ENCODE measurements at places on chromosomes 2 and 18.
A peak's percentile ranks its signal among the peaks of the same experiment; 100 is the strongest.

- DNase-seq: no peak
These were observed 158.6 kb downstream of the ZNF804A start for GRCh38 chr2:184756885-184757284.

DNA sequence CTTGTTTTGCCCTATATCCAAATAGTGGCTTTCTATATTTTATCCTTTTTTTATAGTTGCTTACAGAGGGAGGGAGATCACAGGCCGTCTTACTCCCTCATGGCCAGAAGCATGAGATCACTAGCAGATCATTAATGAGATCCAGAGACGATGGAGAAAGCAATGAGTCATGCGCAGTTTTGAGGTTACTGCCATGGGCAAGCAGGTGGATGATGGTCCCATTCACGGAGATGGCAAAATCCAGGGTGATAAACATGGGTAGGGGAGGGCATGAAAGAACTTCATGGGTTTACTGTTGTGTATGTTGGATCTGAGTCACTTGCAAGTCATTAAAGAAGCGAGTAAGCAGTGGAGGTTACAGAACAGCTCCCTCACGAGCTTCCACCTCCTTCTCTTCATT, 60.4 kb downstream of the C18orf63 start:
- no peak for DNase-seq

DNA sequence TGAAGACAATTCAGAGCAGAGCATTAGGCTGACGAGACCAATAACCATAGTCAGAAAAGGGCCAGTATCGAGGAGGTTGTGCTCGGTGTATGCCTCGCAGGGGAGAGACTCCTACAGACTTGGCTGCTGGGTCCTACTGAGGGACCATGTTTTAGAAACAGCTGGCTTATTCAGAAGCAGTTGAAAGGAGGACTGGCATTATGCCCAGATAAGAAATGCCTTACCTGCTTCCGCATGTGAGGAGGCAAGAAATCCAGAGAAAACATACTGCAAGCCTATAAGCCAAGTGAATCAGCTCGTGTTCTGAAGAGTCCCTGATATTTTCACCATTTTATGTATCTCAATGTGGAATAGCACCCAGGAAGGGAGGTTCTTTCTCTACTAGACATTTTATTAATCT, 434.7 kb downstream of the GRB14 start:
- DNase-seq: no peak

- DNase-seq: peak; percentile 91
These were observed 117.6 kb downstream of the METTL8 start for GRCh38 chr2:171316220-171316619.

GRCh38 chr2:161424891-161425727, 9.0 kb downstream of the TBR1 start:
- no peak for DNase-seq

DNA sequence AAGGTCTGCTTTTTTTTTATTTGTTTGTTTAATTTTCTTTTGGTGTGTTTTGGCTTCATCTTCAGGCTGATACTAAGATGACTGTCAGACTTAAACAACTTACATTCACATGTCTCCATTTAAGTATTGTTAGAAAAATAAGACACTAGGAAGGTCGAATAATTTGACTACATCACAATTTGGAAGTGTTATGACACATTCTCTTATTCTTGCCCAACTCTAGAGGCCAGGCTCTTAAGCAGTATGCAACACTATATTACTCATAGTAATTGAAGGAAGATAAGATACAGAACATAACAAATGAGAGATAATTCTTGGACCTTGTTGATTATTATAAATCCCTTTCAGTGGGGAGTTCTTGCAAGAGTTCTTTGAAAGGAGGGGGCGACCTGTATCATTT, 295.3 kb upstream of the COL3A1 start:
- no peak for DNase-seq

DNA sequence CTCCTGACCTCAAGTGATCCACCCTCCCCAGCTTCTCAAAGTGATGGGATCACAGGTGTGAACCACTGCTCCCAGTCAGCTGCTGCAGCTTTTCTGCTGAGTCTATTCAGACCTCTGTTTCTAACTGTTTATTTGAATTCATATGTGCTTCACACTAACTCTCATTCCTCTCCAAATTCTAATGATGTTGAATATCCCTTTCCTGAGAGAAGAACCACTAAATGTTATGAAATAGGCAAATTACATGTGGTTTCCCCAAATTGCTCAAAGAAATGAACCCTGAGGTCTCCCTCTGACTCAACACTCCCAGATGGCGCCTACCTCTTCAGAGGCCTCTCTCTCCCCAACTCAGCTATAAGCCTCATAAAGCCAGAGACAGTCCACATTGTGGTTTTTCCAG, 98.6 kb downstream of the IRS1 start:
- no peak for DNase-seq

DNA sequence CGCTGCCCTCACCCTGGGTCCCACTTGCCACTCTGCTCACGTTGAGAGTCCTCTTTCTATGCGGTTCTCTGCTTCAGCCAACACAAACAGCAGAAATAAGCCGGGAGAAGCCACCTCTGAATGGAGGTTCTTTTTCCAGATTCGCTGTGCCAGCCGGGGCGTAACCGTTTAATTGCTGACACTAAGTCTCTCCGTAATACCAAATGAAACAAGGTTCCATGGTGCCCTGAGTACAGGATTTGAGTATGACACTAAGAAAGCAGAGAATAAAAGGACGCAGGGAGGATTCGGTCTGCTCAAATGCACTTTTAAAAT, 37.6 kb downstream of the CTIF start:
- no peak for DNase-seq

All from iPS DF 19.7 (cell line).